Suppressor macrophage treated with lipopolysaccharide for 4 hours (primary cell): ENCODE measurements at places on chromosomes 4 and X.

DNA sequence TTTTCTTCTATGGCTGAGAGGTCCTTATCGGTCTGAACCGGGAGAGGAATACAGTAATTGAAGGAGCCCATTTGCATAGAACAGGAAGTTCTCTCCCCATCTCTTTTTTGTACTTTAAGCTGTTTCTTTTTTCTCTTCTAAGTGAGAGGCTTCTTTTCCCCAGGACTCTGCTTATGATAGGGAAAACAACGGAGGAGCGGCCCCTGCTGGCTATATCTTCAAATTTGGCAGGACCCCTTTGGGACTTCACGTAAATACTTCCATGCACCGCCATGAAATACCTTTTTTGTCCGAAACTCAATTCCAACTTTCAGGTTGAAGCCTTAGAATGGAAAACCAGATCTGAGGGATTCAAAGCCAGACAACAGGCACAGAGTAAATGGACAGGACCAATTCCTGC, 1153.0 kb upstream of the INTU start:
- no peak for DNase-seq

- no peak for DNase-seq
Measured at GRCh38 chr4:54058171-54058570, 6.2 kb downstream of the CHIC2 start.

- DNase-seq, result peak; percentile 49
Measured at GRCh38 chr4:14178421-14178820, 550.9 kb upstream of the BOD1L1 start.

DNA sequence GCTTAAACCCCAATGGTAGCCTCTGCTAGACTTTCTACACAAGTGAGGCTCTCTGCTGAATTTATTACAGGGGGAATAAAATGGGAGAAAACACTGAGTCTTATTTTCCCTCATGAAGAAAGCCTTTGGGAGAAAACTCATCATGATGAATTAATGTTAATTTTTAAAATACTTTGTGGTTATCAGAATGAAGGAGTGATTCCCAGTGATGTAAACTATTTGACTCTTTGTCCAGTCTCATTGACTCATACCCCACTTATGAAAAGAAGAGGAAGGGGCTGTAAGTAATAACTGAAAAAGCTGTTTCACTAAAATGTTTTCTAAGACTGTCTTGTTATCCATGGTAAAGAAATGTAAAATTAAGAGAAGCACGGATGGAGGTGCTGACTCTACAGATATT, 208.8 kb downstream of the GRIA3 start:
- no peak for DNase-seq

DNA sequence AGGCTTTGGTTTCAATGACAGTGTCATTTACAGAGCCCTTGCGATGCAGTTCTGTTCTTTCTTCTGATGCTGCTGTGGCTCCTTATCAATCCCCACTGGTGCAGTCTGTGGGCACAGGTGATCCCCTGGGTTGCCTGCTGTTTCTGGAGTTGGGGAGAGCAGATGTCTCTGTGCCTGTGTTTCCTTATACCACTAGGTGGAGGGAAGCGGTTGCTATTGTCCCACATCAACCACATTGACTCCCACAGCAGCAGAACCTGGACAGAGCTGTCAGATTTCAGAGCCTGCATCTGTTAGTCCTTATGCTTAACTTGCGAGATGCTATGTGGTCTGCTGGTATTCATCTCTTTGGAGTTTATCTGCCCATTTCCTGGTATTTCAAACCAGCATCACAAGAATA, 57.7 kb downstream of the NEIL3 start:
- no peak for DNase-seq

DNA sequence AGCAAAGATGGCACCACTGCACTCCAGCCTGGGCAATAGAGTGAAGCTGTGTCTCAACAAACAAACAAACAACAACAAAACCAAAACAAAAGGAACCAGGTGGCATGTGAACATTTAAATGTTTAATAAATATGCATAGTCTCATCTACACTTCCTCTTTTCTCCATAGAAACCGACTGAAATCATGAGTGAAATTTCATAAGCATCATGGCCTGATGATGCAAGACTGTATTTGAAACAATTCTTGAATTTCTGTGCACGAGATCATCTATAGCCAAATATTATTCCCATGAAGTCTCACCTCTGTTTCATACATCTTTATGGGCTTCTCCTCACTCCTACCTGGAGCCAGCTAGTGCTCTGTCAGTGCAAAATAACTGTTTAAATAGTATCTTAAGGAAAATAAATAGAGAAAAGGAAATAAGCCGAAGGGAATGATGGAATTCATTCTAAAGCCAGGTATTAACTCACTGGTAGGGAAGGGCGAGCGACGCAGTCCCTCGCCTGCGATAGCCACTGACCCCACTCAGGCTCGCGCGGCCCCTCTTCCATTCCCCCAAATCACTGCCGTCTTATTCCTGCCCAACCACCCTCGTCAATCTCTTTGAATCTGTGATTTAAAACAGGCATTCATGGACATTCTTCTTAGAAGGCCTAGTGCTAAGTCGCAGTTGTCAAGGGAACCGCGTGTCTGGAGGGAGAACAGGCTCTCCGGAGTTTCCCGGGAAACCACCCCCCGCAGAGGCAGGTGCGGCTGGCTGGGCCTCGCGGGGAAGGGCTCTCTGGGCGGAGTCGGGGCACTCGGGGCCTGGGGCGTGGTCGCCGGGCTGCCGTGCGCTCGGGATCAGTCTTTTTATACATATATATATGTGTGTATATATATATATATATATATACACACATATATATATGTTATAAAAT, 52.4 kb upstream of the TRIM2 start:
- peak; percentile 80 for DNase-seq

GRCh38 chr4:100820249-100820648, 302.4 kb upstream of the EMCN start:
- no peak for DNase-seq

DNA sequence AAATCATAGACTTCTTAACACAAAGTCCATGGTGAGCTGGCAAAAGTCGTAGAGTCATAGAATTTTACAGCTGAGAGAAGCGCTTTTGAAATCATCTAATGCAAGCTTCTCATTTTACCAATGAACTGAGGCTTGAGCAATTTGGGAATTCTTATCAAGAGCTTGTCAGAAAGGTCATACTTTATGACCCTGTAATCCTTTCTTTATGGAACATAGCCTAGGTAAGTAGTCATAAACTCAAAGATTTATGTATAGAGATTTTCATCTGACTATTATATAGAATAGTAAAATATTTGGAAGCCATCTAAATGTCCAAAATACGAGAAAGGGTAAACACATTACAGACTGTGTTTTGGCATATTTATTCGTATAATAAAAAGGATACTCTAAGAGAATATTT, 563.5 kb downstream of the PCDH7 start:
- DNase-seq, result no peak

GRCh38 chr4:165458471-165458870, 79.7 kb downstream of the CPE start:
- DNase-seq, result no peak

- peak; percentile 26 for DNase-seq
Measured at GRCh38 chr4:48270523-48270897, 872 bp upstream of the TEC start.
